ENCODE measurements at places on chromosomes 6 and 20.

GRCh38 chr6:1255636-1256365, 56.1 kb upstream of the FOXQ1 start:
- no peak for DNase-seq

GRCh38 chr6:157110607-157111006, 212.7 kb downstream of the TMEM242 start:
- DNase-seq = no peak

DNA sequence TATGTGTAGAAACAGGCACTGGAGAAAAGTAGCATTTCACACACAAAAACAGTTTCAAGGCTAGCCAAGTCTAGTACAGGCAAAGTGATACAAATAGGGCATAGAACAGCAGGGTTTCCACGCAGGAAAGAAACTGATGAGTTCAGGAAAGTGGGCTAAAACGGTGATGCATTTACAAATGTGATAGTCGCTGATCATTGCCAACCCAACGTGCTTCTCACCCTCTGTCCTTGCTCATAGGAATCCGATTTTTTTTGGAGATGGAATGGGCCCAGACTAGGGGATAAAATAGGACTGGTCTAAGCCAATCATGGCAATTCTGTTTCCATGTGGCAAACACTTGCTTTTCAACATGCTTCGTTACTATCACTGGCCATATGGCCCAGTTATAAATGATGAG, 536.6 kb downstream of the PRKN start:
- no peak for DNase-seq

DNA sequence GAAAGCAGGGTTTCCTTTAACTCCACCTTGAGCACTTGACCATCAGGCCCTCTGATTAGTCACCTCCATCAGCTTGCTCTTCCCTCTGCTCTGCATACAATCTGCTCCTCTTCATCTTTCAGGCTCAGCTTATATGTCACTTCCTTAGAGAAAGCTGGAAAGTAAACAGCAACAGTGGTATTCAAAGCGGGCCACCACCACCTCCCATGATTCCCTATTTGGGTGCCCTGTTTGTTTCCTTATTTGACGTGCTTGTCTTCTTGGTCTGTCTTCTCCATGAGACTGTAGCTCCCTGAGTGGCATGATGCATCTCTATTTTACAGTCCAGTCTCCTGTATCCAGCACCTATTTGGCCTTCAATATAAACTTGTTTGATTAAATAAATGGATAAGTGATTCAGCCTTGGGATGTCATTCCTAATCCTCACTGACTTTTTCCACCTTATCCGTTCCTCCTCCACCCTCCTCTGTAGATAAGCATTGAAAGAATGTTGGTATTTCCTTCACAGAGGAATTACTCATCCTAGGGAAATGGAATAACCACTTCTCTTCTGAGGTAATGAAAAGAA, 102.8 kb upstream of the SGK1 start:
- no peak for DNase-seq

- DNase-seq = no peak
These were observed 292.6 kb downstream of the CLVS2 start for GRCh38 chr6:123288649-123289048.

DNA sequence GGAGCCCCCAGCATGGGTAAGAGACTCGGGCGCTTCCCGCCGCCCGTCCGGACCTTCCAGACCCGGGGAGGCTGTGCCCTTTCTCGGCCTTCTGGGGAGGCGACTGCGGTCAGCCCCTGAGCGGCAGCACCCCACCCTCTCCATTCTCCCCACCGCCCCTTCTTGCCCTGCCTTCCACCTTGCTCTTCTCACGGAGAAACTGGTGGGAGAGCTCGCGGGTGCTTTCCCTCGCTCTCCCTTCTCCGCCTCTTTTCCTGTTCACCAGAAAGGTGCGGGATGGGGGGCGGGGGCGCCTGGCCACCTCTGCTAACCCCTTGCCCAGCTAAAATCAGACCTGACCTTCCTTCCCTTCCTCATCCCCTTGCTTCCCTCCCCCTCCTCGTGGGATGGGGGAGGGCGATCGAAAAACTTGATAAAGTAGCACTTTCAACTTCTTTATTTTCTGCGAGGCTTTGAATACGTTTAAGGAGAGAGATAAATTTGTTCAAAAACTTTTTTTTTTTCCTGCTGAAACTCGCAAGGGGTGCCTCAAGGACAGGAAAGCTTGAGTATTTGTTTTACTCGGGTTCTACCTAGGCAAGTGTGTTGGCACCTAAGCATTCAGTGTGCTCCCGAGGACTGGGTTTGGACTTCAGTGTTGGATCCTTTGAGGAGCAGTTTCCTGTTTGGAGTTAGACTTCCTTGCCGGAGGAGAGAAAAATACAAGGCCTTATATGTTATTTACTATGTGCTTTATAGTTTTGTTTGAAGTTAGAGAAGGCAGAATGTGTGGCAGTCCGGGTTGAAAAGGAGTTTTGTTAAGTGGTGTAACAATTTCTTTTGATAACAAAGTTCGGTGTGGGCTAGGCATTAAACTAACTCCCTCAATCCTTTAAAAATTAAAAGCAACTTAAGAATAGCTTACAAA, 897 bp downstream of the CD2AP start:
- DNase-seq = peak; percentile 42

- DNase-seq = no peak
These were observed 620 bp upstream of the DEK start for GRCh38 chr6:18264923-18265377.

GRCh38 chr20:58749098-58749769, 56.6 kb downstream of the NPEPL1 start:
- no peak for DNase-seq

- DNase-seq = peak; percentile 5
These were observed 46.4 kb upstream of the CHD6 start for GRCh38 chr20:41664584-41664983.

GRCh38 chr6:40640599-40641227, 53.5 kb upstream of the LRFN2 start:
- DNase-seq = no peak

GRCh38 chr6:136192902-136193301, 57.2 kb downstream of the MTFR2 start:
- DNase-seq = no peak

DNA sequence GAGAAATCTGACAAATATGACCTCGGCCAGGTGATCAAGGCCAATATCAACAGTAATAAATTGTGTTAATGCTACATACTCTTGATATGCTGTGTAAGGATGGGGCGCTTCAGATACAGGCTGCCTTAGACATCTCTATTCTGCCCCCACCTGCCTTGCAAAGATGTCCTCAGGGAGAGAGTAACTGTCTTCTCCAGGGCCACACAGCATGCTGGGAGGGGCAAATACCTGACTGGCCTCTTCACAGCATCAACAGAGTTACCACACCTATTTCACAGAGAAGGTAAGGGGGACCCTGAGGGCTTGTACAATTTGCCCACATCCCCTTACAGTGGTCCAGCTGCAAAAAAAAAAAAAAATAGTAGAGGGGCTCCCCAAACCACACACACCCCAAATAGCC, 17.2 kb upstream of the KIAA1755 start:
- DNase-seq = no peak

GRCh38 chr6:118551063-118552053, 3.3 kb downstream of the PLN start:
- DNase-seq = peak; percentile 78

DNA sequence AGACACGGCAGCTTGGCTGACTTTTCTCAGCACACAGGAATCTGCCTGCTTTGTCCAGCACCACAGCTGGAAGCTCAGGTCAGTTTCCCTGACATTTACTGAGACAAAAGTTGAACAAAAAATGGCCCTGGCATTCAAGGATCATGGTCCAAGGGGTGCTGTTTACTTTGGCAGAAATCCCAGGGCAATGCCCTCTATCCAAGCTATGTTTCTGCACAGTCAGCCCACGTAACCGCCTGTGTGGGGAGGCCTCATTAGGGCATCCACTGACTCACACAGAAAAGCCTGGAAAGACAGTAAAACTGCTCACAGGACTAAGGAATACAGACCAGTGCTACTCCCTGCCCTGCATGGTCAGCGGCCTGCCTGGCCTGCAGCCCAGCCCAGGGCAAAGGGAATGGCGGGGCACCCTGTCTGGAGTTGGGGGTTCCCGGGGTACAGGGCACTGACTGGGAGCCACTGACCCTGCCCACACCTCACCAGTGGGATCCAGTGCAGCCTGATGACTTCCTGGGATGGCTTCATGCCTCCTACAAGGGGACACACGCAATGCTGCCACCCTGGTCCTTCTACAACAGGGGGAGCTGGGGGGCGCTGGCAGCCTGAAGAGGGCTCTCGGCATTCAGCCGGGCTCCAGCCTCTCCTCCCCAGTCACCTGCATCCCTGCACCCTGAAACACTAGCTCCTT, 77.1 kb downstream of the NINL start:
- DNase-seq = no peak

GRCh38 chr6:160070427-160070826, 51.2 kb upstream of the SLC22A1 start:
- no peak for DNase-seq

- DNase-seq = no peak
These were observed 118.2 kb upstream of the DST start for GRCh38 chr6:56760842-56761241.

GRCh38 chr6:97726378-97726777, 443.4 kb upstream of the MMS22L start:
- DNase-seq = no peak

GRCh38 chr6:99344289-99344688, 5.2 kb downstream of the FAXC start:
- DNase-seq = no peak

DNA sequence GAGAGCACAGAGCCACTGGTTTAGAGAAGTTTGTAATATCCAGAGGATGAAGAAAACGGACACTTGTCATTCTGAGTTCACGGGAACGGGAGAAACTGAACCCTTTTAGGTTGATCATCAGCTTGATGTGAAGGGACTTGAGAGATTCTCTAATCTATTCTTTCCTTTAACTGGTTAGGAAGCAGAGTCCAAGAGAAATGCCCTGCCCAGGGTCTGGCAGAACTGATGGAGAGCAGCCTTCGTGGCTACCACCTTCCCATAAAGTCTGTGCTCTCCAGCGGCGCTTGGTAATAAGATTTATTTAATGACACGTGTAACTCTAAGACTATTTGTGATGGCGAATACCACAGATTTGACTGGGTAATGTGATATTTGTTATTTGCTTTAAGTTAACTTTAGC, 36.0 kb downstream of the E2F3 start:
- no peak for DNase-seq

All from AML-193 (cell line).